ENCODE measurements at places on chromosomes 16 and 17.
A peak's percentile ranks its signal among the peaks of the same experiment; 100 is the strongest.

DNA sequence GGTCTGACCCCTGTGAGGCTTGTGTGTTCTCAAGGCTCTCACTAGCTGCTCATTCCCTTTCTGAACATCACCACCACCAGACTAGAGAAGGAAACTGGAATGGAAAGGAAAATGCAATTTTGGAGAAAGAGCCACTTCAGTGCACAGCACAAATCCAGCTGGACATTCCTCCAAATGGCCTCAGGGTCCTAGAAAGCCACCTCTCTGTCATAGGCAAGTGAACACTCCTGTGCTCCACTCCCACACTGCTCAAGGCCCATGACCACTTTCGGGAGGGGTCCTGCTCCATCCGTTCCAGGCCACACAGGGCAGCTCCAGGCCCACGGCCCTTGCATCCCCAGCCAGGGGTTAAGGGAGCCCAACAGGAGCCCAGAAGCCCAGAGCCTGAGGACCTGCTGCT is 2.6 kb downstream of the LRRC75A start:
- no peak for DNase-seq

DNA sequence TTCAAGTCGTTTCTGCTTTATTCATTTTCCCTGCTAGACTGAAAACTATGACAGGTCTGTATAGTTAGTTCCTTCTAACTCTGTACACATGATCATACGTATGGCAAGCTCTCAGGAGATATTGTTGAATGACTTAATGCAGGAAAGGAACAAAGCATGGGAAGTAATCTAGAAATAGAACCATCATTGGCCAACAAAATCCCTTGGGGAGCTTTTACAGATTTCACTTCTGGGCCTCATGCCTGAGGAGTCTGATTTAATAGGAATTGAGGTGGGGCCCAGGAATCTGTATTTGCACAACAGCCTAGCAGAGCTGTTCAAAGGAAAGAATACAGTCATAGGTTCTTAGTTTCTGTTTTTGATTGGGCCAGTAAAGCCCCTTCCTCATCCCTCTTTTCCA is 229.2 kb downstream of the MAP2K6 start:
- peak; percentile 29 for DNase-seq

DNA sequence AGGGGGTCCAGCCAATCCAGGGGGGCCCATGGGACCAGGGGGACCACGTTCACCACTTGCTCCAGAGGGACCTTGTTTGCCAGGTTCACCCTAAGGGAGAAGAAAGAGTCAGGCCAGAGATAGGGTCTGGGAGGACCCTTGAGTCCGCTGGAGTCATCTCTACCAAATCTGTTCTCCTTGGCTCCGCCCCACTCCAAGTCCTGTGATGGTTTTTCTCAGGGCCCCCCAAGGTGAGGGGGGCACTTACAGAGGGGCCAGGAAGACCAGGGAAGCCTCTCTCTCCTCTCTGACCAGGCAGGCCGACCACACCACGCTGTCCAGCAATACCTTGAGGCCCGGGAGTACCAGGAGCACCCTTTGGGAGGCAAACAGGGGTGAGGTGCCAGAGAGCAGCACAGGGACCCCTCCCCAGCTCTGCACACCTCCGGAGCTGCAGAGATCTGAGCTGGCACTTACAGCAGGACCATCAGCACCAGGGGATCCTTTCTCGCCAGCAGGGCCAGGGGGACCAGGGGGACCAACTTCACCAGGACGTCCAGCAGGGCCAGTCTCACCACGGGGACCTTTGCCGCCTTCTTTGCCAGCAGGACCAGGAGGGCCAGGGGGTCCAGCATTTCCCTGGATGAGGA is 12.4 kb downstream of the COL1A1 start:
- DNase-seq: no peak

DNA sequence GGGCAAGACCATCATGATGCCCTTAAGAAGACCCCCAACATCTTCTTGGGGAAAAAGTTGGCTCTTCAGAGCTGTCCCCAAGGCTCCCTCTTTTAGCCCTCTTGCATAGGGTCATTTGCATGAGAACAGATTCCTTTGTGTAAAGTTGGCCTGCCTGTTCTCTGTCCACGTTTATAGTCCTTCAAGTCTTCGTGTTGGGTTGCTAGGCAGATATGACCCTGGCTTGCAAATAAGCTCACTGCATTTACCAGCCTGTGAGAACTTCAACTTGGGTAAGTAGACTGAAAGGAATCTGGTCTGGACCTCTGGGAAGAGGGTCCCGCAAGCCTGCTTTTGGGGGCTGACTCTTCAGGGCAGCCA is 2.9 kb downstream of the ARSG start:
- DNase-seq: no peak

- DNase-seq: no peak
Observed at GRCh38 chr16:17359788-17360390, 110.9 kb downstream of the XYLT1 start.

DNA sequence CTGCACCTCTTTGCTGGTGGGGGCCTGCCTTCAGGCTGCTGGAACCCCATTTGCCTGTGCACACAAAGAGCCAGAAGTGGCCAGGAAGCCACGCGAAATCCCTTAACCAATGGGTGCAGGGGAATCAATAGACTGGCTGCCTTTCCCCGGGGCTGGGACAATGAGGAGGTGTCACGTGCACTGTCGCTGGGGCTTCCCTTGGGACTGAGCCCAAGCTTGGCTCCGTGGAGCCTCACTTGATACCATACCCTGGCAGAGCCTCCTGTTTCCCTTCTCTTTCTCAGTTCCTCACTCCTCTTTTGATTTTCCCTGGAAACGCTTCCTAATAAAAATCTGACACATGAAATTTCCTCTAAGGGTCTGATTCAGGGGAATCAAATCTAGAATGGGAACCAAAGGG is 38.8 kb upstream of the C16orf82 start:
- no peak for DNase-seq
